ENCODE measurements at places on chromosomes 4 and X.

DNA sequence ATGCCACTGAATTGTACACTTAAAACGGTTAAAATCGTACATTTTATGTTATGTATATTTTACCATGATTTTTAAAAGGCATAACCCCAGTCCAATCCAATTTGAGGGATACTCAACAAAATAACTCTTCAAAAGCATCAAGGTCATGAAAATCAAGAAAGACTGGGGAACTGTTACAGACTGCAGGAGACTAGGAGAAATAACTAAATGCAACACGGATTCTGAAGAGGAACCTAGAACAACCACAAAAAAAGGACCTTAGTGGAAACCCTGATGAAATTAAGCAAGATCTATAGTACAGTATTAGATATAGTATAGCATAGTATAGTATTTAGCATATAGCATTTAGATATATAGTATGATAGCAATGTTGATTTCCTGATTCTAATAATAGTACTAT is 26.8 kb downstream of the SH3KBP1 start:
- DNase-seq: no peak

GRCh38 chr4:120561648-120562047 is 360.9 kb downstream of the PRDM5 start:
- DNase-seq: no peak

DNA sequence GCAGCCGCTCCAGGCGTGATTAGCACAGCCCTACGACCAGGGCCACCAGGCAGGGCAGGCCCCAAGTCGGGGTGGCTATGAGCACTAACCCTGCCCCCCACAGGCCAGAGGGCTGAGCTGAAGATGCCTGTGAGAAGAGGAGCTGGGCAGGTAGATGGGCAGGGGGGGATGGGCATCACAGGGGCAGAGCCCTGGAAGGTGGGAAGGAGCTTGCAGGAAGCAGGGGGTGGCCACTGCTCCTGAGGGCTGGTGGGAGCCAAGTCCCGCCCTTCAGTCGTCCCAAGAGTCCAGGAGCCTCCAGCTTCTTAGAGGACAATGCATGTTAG is 7.3 kb upstream of the MXD4 start:
- no peak for DNase-seq

GRCh38 chrX:70482300-70482699 is 37.7 kb downstream of the DLG3 start:
- DNase-seq: no peak

- no peak for DNase-seq
Measured at GRCh38 chr4:87286970-87287369, 35.7 kb downstream of the HSD17B13 start.
